ENCODE measurements at places on chromosomes 1 and 21.
A peak's percentile ranks its signal among the peaks of the same experiment; 100 is the strongest.

- peak; percentile 89 for DNase-seq
Observed at GRCh38 chr1:33039840-33040239, 3.2 kb upstream of the AK2 start.

DNA sequence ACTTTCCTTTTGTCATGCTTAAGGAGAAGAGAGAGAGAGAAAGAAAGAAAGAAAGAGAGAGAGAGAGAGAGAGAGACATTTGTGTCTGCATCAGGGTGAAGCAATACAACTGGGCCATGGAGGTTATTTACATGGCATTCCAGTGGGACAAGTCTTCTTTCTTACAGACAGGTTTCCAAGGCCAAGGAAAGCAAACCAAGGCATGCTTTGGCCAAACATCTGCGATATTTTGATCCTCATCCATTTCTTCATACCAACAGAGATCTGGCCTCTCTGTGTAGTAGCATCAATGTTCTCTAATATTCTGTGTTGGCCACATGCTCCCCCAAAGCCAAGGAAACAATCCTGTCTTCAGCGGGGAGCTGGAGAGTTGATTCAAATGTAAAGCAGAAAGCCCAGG lies 292.1 kb downstream of the SETD4 start:
- no peak for DNase-seq

DNA sequence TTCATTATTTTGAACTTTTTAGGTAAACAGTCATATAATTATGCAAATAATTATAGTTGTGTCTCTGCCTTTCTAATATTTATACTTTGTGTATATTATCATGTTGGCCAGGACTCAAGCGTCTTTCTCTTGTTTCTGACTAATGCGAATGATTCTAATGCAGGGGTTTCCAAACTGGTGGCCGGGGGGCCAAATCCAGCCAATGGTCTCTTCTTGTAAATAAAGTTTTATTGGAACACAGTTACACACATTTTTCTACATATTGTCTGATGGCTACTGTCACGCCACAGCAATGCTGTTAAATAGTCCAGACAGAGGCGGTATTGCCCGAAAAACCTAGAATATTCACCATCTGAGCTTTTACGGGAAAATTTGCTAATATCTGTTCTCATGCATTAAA lies 8.9 kb upstream of the POFUT2 start:
- DNase-seq = no peak

DNA sequence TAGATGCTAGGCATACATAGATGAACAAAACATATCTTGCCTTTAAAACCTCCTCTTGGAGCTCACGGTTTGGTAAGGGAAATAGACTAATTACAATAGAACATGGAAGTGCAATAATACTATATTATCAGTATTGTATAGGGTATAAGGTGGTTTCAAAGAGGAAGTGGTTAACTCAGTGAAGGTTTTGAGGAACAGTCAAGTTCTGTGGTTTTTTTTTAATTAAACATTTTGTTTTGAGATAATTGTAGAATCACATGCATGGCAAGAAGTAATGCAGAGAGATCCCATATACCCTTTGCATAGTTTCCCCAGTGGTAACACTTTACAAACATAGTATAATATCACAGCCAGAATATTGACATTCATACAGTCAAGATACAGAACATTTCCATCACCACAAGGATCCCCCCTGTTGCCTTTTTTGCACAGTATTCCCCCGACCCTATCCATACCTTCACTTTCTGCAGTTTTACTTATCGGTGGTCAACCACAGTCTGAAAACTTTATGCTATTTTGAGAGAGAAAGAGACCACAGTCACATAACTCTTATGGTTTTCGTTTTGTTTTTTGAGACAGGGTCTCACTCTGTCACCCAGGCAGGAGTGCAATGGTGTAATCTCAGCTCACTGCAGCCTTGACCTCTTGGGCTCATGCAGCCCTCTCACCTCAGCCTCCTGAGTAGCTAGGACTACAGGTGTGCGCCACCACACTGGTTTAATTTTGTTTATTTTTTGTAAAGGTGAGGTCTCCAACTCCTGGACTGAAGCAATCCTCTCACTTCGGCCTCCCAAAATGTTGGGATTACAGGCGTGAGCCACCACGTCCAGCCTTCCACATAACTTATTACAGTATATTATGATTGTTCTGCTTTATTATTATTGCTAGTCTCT lies 60.5 kb upstream of the KIAA1614 start:
- peak; percentile 83 for DNase-seq

DNA sequence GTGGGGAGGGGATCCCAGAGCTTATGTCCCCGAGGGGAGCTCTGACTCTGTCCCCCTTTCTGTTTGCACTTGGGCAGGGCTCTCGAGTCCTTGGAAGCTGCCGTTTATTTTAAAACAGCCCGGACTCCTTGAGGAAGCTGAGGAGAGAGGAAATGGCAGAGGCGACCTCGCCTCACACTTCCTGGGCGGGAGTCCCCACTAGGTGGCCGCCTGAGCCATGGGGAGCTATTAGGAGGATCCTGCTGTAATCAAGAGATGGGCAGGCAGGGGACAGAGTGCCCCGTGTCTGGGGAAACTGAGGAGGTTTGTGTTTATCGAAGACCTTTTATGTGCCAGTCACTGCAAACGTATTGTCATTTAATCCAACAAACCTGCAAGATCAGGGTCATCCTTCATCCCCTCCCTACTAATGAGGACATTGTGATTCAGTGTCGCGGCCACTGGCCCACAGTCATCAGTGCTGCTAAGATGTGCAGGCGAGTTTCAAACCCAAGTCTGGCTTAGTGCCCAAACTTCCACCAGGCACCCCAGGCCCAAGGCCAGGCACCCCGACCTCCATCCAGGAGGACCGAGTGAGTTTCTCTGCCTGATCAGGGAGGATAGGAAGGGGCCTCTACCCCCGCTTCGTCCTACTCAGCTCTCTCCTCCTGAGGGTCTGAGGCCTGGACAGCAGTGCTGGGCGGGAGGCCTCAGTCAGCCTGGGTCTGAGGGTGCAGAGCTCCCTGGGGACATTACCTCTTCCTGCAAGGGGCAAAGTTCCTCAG lies 316.9 kb upstream of the VAMP3 start:
- DNase-seq = peak; percentile 3

- no peak for DNase-seq
Observed at GRCh38 chr1:55423376-55423775, 208.2 kb upstream of the USP24 start.

DNA sequence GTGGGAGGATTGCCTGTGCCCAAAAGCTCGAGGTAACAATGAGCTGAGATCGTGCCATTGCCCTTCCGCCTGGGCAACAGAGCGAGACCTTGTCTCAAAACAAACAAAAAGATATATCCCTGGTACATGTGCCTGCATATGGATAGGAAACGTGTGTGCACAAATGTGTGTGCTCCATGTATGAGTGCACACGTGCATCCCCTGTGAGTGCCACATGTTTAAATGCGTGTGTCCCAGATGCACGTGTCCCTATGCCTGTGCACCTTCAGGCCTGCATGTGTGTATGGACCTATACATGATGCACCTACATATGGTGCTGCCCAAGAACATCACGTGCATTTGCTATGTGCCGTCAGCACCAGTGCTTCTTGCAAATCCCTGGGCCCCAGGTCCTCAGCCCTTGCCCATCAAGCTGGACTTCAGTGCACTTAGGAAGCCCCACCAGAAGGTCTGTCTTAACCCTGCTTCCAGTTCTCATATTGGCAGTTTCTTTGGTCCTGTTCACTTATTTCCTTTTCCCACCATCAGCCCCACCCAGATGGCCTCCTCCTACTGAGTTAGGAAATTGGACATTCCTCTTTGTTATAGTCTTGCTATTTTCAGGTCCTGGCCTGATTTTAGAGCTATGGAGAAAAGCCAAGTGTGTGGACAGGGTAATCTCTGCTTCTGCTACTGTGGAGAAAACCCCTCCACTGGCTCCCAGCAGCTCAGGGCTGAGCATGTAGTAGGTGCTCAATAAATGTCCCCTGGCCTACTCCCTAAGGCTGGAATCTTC lies 15.4 kb downstream of the TIE1 start:
- no peak for DNase-seq

GRCh38 chr1:7257225-7257624 lies 472.0 kb downstream of the CAMTA1 start:
- no peak for DNase-seq

DNA sequence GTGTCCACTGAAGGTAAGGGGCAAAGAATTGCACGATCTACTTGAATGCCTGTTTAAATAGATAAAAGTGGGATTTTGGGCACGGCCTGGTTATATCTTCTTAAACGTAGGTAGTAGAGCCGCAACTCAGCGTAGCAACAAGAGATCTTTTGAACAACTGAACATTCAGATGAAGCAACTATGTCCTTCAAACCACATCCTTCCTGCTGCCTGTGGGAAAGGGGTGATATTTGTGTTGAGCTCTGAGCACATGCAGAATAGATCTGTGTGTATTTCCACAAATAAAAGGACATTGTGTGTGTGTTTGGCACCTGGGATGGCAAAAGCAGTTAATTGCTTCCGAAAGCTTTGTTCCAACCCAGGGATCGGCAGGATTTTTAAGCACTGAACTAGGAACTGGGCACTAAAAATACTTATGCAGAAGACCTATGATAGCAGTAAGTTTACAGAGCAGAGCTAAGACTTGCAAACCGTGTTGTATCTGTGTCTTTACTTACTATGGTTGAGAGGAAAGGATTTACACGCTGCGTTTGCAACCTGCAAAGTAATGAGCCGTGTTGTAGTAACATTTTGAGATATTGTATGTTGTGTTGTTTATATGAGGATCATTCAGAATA lies 333.4 kb downstream of the CHRM3 start:
- peak; percentile 86 for DNase-seq

DNA sequence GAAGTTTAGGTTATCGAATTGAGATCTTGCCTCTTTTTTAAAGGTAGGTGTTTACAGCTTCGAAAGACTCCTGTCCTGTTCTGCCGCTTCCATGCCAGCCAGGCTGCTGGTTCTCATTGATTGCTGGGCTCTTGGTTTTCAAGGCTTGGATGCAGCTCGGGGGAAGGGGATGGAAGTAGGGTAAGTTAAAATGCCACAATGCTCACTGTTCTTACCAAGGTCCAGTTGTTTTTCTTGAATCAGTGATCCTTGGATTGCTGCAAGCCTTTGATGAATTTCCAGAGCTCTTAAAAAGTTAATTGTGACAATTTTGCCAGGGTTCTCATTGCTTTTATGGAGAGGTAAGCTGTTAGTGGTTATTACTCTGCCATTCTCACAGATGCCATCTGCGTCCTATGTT lies 74.9 kb downstream of the PCBP3 start:
- no peak for DNase-seq

DNA sequence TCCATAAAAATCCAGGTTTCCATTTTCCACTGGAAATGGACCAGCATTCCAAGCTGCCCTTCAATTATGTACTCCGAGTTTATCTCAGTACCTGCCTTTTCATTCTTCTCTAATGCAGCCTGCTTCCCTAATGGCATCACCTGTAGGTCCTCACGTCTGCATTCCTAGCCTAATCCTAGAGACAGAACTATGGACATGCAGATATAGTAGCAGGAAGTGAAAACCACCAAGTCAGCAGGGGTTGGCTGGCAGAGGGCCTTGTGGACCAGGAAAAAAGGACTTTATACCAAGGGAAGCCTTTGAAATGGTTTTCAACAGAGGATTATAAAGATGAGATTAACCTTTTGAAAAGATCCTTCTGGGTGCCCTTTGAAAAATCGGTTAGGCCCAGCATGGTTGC lies 135.7 kb upstream of the L1TD1 start:
- DNase-seq = no peak

GRCh38 chr1:113991467-113991997 lies 12.3 kb downstream of the OLFML3 start:
- DNase-seq = no peak

- DNase-seq = no peak
Observed at GRCh38 chr1:238404481-238404880, 513.8 kb upstream of the ZP4 start.

DNA sequence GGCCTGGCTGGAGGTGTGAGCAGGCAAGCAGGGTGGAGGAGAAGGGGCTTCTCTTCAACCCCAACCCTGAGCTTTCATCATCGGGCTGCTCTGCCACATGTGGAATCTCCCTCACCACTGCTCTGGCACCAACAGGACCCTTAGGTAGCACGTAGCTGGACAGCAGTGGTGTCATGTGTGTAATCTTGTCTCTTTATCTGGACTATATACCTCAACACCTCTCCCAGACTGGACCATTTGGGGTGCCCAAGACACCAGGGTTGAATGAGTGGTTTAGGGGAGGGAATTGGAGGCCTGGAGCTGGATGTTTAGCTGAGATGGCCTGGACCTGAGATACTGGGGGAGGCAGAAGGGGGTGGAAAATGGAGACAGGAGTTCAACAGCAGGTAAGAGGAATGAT lies 63.0 kb downstream of the UBE2T start:
- no peak for DNase-seq

DNA sequence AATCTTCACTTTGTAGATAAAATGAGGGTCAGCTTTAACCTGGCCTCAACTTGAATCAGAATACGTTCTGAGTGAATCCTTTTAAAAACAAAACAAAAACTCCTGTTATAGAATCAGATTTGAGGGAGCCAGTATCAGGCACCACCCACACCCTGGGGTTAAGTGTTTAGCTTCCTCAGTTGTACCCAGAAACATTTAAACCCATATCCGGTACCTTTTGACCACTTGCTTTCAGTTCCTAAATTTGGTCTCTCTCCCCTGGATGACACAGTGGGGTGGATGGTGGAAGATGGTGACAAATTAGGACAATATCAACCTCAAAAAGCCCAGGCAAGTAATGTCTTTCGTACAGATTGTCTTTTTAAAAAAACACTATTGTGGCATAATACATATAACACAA lies 10.4 kb downstream of the KLHDC7A start:
- peak; percentile 64 for DNase-seq

DNA sequence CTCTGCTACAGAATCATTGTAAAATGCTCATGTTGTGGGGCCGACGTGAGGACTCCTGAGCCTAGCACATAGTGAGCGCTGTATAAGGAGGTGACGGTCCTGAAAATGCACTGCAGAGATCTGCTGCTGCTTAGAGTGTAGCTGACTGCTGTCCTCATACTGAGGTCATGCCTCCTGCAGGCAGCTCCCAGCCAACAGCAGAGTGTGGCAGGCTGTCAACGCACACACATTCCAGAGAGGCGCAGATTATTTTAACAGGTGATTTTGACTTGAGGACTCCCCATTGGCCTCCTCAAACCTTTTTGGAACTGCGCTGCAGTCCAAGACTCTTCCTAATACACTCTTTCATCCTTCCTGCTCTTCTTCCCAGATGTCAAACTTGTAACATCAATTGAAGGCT lies 119.8 kb upstream of the KCNJ6 start:
- DNase-seq = no peak

DNA sequence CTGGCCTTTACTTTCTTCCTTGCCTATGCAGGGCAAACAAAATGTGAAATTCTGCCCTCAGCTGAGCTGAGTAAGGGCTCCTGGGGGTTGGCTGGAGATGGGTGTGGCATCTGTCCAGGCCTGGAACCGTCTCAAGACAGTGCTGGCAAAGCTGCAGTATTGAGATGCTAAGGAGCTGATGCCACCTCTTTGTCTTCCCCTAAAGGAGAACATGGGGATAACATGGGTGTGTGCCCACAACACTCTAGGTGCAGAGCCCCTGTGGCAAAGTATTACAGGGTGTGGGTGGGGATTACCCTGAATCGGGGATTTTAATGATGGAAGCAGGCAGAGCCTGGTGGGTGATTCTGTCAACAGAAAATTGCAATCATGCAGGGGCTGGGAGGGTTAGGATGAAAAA lies 2.5 kb upstream of the ST3GAL3 start:
- DNase-seq = no peak
